ENCODE measurements at places on chromosomes 12 and 14.

- DNase-seq: no peak
These were observed 677 bp downstream of the ATP2A2 start for GRCh38 chr12:110281549-110282299.

GRCh38 chr14:93803408-93804318, 15.4 kb upstream of the PRIMA1 start:
- no peak for DNase-seq

DNA sequence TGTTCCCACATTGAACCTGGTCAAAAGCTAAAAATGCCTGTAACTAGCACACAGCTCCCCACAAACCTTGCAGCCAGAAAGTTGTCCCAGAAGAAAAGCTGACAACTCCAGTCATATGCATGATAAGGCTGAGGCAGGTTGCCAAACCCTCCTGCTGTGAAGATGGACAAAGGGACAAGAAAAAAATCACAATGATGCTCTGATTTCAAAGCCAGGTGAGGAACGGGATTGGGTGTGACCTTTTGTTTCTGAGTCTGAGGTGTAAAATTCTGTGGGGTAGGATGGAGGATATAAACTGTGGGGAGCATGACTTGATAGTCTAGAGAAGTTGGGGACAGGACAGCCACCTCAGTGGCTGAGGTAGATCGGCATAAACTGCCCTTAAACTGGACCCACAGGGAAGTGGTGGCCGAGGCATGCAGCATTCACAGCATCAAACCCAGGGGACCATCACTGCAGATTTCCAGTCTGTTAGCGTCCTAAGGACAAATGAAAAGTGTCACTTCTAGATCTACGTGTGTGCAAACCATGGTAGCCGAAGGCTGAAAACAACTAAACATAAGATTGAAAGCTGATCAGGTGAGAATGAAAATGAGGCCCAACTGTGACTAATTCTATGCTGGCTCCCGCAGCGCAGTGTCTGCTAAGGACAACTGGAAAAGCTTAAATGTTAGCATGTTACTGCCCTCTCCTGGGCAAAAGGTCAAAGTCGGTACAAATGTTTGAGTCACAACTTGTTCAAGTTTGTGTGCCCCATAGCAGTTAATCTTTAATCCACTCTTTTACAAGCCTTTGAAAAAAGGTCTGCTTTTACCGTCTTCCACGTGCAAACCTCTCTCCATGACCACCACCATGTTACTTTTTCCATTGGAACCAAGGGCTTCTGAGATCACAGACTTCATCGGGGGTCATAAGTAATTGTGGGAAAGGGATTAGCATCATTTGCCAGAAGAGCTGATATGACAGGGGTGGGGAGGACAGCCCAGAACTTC, 39.8 kb downstream of the GRIN2B start:
- DNase-seq: peak; percentile 77

GRCh38 chr14:103483600-103483999, 39.0 kb downstream of the CKB start:
- no peak for DNase-seq

DNA sequence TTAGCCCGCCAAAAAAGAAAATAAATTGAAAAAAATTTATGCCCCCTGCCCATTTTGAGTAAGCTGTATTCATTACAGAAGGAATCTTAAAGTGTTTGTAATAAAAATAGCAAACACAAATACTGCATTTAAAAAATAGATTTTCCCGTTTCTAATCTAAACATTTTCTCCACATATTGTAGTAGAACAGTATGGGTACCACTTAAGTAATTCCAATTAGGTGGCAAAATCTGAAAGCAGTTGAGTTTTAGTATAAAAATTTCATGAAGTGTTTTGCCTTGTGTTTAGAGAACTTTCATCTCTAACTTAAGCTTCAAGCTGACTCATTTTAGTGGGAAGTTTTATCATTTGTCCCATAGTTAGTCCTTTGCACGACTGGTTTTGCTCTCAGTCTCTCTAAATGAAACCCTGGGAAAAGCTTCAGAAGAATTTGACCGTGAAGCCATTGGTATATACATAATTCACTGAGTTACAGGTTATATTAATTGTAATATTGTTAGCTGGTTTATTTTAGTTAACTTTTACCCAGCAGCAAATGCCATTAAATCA, 214.6 kb downstream of the ERC1 start:
- DNase-seq: no peak

DNA sequence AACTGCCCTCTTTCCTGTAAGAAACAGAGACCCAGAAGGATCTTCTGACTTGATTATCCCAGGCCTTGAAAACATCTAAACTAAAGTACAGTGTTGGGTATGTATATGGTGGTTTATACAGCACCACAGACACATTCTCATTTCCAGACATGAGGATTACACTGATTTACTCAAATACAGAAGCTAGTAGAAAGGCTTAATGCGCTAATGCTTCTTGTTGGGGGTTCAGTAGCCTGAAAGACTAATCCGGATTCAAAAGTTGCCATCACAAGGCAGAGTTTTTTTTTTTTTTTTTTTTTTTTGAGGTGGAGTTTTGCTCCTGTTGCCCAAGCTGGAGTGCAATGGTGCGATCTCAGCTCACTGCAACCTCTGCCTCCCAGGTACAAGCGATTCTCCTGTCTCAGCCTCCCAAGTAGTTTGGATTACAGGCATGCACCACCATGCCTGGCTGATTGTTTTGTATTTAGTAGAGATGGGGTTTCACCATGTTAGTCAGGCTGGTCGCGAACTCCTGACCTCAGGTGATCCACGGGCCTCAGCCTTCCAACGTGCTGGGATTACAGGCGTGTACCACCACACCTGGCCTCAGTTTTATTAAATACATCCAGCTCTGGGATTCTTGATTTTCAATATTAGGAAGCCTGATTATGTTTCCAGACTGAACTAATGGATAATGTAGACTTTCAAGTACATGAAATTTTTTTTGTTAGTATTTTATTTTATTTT, 46.3 kb upstream of the HECTD1 start:
- no peak for DNase-seq

GRCh38 chr14:45891417-45892080, 638.5 kb upstream of the MIS18BP1 start:
- peak; percentile 89 for DNase-seq
